ENCODE measurements at places on chromosomes 7 and 10.
A peak's percentile ranks its signal among the peaks of the same experiment; 100 is the strongest.

- no peak for DNase-seq
Measured at GRCh38 chr7:130433301-130433700, 7.5 kb downstream of the CEP41 start.

DNA sequence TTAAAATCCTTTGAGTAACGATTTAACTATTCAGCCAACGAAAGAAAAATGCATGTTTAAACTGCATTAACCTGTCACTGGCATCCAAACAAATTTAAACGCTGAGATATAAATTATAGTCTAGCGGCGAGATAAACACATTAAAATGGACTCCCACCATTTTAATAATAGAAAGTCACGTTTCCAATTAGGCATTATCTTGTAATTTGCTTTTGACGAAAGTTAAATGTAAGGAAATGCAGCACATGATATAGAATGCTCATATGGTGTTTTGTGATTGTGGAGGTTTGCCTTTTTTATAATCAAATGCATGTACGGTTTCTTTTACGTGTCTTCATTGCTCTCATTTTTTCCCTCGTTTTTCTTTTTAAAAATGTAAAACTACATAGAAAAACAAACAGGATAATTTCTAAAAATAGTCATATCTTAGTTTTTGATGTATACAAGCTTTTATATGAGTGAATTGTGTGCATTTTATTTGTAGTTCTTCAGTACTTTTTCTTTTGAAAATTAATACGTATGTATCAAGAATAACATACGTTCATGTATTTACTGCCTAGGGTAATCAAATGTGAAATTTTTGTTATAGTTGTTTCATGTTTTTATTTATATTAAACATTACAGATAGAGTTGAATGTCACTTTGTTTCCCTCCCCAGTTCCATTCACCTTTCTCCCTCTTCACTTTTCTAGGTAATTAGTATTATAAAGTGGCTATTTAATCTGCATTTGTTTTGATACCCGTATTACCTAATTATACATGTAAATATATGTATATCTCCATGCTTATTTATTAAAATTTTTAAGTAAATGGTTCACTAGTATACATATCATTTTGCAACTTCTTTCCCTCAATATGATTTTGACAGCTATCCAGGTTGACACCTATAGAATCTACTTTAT is 1.1 kb upstream of the KLF14 start:
- no peak for DNase-seq

- DNase-seq: peak; percentile 48
Measured at GRCh38 chr10:42981358-42982236, 95.3 kb upstream of the RET start.

DNA sequence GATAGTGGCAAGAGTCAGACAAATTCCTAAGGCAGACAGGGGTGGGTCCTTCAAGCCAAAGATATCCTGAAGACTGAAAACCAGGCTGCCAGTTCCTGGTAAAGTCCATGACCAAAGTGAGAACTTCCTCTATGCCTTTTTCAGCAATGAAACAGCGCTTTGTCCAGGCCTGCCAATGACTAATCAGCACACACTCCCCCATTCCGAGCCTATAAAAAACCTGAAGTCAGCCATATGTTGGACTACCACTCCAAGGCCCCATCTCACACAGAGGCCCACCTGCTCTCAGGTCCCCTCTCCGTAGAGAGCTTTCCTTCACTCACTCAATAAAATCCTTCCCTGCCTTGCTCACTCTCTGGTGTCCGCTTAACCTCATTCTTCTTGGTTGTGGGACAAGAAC is 402.2 kb downstream of the ANKRD7 start:
- DNase-seq: no peak

GRCh38 chr7:74272305-74273038 is 16.7 kb upstream of the CLIP2 start:
- DNase-seq: peak; percentile 79

DNA sequence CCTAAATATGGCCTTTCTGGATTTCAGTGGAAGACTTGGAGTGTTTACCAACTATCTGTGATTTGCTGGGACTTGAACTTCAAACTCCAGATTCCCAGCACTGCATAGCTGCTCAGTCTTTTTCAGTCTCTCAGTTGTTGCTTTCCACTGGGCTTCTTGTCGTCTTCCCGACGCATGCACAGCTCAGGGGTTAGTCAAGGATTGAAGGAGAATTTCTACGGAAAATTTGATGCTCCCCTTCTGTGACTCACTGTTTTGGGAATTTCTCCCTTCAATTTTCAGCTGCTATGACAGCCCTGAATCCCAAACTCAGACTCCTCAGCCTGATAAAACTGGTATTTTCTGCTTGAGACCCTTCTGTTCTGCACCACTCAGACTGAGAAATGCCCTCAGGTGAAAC is 91.7 kb downstream of the CYP26A1 start:
- no peak for DNase-seq

DNA sequence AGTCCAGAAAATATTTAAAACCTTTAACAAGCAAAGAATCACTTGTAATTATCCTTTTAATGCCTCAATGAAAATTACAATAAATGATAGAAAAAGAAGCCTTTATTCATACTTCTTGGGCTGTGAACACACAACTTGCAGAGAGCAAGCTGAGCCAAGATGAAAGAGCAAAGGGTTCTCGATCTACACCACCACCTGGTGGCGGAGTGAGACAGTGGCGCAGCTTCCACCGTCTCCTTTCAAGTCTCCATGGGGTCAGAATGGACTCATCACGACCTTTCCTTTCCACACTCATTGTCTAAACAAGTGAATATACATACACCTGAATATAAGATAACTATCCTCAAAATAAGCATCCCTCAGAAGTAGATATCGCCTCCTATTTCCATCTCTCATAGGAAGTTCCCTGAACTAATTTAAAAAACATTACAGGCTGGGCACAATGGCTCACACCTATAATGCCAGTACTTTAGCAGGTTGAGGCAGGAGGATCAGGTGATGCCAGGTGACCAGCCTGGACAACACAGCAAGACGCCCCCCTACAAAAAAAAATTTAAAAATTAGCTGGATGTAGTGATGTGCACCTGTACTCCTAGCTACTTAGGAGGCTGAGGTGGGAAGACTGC is 40.7 kb downstream of the ATE1 start:
- no peak for DNase-seq

DNA sequence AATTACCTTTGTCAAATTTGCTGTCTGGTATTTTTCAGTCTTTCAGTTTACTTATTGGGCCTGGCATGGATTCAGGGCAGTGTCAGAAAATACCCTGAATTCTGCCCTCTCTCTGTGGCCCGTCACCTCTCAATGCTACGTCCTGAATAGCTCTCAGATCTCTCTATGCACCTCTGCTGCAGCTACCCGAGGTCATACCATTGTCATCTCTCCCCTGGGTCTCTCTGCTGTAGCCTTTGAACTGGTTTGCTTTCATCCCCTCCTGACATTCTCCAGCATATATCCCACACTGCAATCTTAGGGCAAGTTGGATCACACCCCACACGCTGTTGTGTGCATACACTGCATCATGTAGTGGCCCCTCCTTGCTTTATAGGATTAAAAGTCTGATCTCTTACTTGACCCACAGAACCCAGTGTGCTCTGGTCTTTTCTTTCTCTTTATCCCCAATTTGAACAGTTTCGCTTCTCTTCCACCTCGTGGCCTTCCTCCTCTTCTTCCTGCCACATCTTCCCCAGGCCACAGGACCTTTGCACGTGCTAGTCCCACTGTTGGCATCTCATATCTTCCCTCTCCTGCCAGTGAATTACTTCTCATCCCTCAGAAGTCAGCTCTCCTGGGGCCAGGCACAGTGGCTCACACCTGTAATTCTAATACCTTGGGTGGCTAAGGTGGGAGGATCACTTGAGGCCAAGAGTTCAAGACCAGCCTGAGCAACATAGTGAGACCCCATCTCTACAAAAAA is 372.9 kb downstream of the GALNT17 start:
- no peak for DNase-seq

DNA sequence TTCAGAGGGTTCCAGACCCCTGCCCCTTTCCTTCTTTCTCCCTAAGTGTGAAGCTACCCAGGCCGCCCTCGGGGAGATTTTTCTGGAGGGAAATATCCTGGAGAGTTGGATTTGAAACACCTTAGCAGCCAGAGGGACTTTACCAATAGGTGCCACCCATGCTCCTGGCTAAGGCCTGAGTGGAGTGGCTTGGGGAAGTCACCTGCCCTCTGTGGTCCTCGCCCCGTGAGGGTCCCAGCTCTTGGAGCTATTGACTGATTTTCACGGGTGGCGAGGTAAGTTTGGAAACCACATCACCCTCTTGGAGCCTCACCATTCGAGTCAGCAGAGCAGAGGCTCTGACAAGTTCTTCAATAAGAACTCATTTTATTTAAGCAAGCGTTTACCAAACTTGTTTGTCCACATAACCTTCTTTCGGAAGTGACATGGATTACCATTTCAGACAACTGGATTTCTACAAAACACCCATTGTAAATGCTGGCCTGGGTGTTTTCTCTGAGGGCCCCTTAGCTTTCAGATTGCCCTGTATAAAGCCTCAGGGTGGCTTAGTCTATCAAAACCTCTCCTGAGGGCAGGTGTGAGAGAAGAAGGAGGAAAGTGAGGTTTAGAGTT is 20.4 kb downstream of the AQP1 start:
- peak; percentile 56 for DNase-seq

GRCh38 chr7:97819161-97819560 is 53.0 kb downstream of the ASNS start:
- DNase-seq: no peak

- no peak for DNase-seq
Measured at GRCh38 chr7:10684606-10685005, 289.1 kb upstream of the PHF14 start.

DNA sequence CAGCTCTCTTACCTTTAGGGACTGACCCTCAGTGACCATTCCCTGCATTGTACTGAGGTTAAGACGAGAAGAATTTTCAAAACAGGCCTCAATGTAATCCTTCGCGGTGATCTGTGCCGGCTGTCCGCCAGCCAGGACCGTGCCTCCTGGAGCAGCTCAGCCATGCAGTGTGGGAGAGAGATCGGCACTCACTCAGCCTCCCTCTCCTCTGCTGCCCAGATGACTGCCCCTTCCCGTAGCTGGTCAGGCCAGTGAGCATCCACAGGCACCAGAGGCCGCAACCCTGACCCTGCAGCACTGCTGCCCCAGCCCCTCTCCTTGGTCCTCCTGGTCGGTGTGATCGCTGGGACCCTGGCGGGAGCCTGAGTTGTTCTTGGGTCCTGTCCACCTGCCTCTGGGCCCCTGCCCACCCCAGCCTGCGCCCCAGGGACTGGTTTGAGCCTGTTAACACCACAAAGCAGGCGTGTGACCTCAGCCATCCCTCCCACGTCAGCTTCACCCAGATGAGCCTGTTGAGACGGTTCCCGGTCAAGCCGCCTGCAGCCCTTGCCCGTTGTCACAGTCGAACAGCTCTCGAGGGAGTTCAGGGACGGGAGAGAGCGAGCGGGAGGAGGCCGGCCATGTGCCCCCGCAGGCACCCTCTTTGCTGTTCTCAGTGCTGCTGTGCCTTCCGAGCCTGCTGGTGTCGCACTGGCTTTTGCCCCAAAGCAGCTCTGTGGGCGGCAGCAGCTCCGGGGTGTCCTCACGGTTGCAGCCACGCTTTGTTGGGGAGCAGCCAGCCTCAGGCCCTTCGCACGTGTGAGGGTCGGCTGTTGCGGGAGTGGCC is 37.2 kb downstream of the NKX6-2 start:
- DNase-seq: no peak

DNA sequence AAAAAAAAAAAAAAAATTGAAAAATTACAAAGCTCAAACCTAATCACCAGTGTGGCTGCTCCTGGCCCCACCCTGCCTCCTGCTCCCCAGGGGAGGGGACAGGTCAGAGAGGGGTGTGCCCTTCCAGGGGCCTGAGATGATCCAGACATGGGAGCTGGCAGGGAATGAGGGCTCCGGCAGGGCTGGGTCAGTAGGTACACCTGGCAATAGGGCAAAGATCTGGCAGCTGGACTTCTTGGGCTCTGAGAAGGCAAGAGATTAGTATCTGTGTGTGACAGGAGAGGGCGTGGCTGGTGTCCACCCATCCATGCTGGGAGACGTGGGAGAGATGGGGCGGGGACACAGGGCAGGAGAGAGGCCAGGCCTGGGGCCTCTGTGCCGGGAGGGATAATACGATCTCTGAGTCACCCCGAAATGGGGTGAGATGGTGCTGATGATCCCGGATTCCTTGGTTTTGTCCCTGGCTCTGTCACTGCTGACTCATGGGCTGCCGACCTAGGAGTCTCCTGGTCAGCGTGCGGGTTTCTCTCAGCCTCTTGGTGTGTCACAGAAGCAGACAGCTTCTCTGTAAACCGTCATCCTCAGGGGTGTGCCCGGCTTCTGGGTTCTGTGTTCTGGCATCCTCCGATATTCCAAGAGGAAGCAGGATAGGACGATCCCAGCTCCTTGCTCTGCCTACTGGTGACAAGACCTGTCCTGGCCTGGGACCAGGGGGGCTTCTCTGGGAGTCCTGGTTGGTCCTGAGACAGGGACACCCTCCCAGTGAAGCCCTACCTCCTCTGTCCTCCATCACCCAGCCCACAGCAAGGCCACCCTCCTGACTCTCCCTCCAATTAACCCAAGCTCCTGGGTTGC is 8.2 kb upstream of the CLDN4 start:
- DNase-seq: no peak

DNA sequence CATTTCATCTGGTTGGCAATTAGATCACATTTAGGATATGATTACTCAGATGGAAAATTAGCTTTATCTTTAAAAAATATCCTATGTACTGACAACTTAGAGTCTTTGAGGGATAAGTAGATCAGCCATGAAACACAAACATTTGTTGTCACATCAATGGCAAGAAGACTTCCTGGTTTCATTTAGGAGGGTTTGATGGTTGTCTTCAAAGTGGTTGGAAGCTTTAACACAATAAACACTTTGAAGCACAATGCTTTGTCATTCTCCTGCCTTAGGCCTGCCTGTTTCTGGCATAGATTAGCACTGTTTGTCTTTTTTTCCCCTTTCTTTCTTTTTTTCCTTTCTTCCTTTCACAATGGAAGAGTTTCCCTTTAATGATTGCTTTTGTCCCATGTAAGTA is 20.5 kb downstream of the INHBA start:
- no peak for DNase-seq

GRCh38 chr7:132655131-132655727 is 79.0 kb upstream of the PLXNA4 start:
- DNase-seq: no peak

DNA sequence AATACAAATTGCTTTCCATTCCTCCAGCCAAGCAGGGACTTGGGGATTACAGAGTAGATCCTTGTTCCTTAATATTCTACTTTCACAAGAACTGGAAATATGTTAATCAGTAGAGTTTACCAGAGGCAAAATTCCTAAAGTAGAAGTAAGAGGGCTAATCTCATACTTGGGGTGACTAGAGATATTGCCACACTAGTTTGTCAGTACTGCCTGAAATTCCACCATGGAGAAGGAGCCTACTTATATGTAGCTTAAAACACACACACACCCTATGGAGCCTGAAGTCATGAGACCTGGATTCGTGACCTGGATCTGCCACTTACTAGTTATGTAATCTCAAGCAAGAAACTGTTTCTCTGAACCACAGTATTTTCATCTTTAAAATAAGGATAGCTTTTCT is 33.9 kb downstream of the STRIP2 start:
- no peak for DNase-seq

DNA sequence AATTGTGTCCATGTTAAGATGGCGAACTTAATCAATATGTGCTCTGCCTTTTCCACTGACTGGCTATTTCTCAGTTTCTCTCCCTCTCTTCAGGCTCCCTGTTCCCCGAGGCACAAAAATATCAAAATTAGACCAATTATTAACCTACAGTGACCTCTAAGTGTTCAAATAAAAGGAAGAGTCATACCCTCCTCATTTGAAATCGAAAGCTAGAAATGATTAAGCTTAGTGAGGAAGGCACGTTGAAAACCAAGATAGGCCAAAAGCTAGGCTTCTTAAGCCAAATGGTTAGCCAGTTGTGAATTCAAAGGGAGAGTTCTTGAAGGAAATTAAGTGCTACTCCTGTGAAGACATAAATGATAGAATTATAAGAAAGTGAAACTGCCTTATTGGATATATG is 81.1 kb upstream of the MBL2 start:
- DNase-seq: no peak

Measured in natural killer cell treated with Interleukin-12 subunit alpha and Interleukin-12 subunit beta and Interleukin-15 and Interleukin-18, amount 100 ng/mL, for 72 hours (primary cell).